ENCODE measurements at places on chromosomes 13 and 19.

- no peak for DNase-seq
Observed at GRCh38 chr19:3618144-3618810, 8.3 kb downstream of the CACTIN start.

DNA sequence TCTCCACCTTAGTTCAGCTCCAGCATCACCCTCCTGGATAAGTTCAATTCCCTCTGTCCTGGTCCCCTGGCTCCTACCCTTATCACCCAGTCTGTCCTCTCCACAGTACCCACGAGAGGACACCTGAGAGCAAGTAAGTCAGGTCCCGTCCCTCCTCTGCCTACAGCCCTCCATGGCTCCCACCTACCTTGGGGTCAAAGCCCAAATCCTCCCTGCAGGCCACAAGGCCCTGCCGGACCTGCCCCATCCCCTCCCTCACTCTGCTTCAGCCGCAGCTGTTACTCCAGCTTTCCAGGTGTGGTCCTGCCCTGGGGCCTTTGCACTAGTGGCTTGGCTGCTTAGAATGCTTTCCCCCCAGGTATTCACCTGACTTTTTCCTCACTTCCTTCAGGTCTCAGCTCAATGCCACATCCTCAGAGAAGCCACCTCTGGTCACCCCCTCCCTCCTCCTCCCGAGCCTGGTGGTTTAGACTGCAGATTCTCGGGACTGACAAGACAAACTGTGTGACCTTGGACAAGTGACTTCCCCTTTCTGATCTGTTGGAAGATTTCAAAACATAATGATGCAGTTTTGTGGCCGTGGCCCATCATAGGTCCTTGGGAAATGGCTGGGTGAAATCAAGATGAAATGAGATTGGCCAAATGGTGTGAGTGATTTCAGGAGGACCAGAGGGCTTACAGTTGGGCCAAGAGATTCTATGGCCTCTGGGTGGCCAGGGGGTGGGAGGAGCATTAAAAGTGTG, 3.6 kb downstream of the TUBB4A start:
- no peak for DNase-seq

DNA sequence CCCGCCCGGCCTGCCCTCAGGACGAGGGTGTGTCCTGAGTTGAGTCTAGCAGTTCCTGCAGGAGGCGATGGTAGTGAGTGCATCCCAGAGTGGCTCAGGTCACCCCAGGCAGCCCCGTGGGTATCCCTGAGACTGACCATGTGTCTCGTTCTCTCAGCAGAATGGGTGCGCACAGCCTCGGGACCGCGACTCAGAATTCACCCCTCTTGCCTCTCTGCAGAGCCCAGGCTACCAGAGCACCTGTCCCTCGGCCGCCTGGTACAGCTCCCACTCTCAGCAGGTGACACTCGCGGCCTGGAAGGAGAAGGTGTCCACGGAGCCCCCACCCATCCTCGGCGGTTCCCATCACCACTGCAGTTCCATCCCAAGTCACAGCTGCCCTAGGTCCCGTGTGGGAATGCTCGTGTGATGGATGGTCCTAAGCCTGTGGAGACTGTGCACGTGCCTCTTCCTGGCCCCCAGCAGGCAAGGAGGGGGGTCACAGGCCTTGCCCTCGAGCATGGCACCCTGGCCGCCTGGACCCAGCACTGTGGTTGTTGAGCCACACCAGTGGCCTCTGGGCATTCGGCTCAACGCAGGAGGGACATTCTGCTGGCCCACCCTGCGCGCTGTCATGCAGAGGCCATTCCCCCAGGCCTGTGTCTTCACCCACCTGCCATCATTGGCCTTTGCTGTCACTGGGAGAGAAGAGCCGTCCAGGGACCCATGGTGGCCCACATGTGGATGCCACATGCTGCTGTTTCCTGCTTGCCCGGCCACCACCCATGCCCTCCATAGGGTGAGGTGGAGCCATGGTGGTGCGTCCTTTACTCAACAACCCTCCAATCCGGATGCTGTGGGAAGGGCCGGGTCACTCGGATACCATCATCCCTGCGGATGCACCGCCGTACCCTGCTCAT, 87.1 kb upstream of the MCF2L start:
- no peak for DNase-seq

- DNase-seq: no peak
Observed at GRCh38 chr13:74210693-74211393, 76.6 kb upstream of the KLF12 start.

DNA sequence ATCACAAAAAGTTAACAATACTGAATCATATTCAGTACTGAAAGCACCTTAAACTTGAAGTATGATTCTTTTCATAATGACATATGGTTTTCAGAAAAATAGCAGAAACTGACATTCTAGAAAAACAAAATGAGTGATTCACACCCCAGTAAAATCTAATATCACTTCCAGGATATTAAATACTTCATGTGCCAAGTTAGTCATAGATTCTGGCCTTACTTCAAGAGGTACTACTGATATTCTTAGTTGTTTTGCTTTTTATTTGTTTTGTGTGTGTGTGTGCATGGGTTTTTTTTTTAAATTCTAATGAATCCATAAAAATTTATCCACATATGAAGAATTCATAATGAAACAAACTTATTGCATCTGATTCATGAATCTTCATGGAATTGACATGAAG, 207.9 kb upstream of the UFM1 start:
- no peak for DNase-seq

DNA sequence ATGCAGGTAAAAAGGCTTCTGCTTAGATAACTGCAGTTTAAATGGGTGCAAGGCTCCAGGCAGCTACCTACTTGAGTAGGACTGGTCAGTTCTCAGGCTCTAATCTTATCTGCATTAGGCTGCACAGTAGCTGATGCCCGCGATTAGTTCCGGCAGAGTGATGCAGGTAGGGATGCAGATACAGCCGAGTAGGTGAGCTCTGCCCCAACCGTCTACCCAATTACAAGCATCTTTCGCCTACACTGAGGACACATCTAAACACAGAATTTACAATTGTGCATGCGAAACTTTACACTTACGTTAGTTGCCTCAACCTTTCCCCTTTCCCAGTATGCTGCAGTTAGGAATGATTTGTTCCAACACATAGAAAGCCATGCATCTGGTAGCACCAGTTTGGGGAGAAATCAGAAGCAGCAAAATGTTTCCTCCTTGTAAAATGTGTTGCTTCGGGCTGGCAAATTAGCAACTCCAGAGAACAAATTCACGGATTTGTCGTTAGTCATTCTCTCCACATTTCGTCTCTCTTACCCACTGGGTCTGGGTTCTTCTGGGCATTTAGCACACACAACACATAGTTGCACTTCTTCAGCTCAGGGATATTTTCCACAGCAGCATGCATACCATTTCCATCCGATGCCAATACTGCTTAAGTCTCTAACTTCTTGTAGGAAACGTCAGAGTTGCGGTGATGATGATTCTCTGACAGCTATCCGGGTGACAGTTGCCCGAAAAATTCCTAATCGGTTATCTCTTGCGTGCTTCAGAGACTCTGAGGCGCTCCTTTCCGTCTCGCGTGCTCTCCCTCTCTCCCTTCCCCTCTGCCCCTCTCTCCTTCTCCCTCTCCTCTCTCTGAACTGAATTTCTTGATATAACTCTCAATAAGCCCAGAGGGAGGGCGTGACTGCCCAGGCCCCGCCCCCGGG, at the start of gene PCDH9:
PCDH9 (minus strand) TSS at position 856 of the 923 bp plus-strand sequence. CDS start 1,896 bp downstream, outside the sequence.
- no peak for DNase-seq
